ENCODE measurements at places on chromosomes 13 and 19. TPM values are rescaled to one million over a fixed set of nuclear protein-coding genes. Genes with fewer than 3 reads are reported as not detected.

Gene ARHGAP45
- total RNA-seq = 0.39 TPM

Gene PCID2
- 51.7 TPM for total RNA-seq

Gene GPR18
- total RNA-seq = not detected

Gene LYL1
- 0.44 TPM for total RNA-seq

Gene POLRMT
- 31.3 TPM for total RNA-seq
